ENCODE measurements at places on chromosomes 6 and 20.

DNA sequence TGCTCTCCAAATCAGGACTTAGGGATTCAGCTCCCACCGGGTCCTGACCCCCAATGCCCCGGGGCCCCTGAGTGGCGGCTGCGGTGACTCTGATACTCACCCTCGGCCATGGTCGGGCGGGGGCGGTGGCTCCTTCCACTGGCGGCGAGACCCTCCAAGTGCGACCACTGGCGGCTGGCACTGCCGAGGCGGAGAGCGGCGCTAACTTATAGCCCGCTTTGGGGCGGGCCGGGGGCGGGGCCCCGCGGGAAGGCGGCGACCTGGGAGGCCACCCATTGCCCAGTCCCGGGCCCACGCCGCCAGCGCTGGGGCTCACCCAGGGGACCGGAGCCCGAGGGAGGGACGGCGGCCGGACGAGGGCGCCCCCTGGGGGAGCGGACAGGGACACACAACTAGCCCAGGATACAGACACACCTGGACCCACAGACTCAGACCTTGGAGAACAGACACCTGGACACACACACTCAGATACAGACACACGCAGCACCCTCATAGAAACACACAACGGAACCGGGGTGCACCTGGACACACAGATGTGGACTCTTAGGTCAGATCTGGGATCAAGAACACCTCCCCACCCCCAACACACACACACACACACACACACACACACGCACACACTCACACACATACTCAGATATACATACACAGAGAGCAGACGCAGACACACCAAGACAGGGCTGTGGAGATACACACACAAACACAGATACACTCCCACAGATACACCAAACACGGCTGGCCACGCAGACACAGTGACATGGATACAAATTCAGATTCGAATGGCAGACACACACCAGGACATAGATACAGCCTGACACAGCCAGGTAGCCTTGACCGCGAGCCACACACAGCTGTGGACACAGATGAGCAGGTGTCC, at the start of gene TGM2:
Gene TGM2, minus strand, starts transcription at position 182 of the 877 bp plus-strand sequence. Its CDS starts 72 bp downstream, at position 110.
- no peak for DNase-seq

GRCh38 chr6:139037490-139037889, 8.9 kb downstream of the ABRACL start:
- no peak for DNase-seq

DNA sequence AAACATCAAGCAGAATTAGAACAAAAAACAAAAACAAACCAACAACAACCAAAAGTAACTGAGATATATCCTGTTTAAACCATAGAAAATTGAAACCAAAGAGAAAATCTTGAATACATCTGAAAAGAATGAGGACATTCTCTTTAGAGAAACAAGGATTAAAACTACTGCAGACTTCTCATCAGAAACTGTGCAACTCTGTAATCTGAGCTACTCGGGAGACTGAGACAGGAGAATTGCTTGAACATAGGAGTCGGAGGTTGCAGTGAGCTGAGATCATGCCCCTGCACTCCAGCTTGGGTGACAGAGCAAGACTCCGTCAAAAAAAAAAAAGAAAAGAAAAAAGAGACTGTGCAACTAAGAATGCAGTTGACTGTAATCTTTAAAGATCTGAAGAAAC, 153.4 kb downstream of the SYNDIG1 start:
- no peak for DNase-seq

- DNase-seq: peak; percentile 84
These were observed 56.3 kb upstream of the TULP1 start for GRCh38 chr6:35569011-35569461.

DNA sequence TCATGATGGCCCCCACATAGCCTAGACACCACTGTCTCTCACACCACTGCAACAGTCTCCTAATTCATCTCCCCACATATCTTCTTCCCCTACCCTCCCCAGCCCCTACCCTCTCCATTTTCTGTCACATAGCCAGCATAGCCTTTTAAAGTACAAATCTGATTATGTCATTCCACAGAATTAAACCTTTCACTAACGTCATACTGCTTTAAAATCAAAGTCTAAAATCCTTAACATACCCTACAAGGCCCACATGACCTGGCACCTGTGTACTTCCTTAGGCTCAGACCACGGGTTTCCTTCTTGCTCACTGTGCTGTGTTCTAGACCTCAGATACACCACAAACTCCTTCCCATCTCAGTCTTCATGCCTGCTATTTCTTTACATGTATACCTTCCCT, 5.9 kb downstream of the OSTM1 start:
- DNase-seq: no peak

DNA sequence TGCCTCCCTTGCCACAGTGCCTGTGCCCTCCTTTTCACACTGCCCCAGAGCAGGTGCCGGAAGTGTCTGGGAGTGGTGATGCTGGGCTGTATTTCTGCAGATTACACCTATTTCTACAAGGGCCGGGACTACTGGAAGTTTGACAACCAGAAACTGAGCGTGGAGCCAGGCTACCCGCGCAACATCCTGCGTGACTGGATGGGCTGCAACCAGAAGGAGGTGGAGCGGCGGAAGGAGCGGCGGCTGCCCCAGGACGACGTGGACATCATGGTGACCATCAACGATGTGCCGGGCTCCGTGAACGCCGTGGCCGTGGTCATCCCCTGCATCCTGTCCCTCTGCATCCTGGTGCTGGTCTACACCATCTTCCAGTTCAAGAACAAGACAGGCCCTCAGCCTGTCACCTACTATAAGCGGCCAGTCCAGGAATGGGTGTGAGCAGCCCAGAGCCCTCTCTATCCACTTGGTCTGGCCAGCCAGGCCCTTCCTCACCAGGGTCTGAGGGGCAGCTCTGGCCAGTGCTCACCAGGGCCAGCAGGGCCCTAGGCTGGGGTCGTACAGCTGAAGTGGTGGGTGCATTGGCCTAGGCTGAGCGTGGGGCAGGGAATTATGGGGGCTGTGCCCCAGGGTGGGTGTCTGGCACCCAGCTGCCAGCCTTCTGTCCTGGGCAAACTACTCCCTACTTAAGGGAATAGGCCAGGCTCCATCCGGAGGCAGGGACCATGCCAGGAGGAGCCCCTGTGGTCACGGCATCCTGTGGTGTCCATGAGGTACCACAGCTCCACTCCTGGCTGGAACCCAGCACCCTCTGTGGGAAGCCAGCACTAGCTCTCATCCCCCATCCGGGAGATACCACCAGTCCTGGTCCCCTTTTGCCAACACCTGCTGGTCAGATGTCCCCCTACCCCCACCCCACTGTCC, 3.5 kb downstream of the MMP24OS start:
- DNase-seq: no peak

GRCh38 chr6:131736003-131736596, 25.3 kb upstream of the CTAGE9 start:
- DNase-seq: no peak

DNA sequence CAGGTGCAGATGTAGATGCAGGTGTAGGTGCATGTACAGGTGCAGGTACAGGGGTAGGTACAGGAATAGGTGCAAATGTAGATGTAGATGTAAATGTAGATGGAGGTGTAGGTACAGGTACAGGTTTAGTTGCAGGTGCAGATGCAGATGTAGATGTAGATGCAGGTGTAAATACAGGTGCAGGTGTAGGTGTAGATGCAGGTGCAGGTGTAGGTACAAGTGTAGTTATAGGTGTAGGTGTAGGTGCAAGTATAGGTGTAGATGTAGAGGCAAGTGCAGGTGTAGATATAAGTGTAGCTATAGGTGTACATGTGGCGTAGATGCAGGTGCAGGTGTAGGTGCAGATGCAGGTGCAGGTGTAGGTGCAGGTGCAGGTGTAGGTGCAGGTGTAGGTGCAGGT, 34.2 kb upstream of the CDH4 start:
- no peak for DNase-seq

DNA sequence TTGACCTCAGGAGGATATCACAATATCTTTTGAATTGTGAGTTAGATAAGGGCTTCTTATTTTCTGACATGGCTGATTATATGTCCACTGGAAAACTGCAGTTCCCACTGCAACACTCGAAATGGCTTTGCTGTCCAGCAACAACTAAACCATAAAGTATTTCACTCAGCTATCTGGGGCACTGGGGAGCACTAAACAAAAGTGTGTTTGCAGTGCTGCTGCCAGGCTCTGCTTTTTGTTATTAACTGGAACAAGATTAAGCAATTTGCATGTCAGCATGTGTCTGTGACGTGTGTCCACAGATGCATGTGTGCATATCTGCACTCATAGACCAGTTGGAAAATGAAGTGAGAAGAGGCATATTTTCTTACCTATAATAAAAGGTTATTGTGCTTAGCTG, 107.8 kb upstream of the CCN2 start:
- DNase-seq: no peak

DNA sequence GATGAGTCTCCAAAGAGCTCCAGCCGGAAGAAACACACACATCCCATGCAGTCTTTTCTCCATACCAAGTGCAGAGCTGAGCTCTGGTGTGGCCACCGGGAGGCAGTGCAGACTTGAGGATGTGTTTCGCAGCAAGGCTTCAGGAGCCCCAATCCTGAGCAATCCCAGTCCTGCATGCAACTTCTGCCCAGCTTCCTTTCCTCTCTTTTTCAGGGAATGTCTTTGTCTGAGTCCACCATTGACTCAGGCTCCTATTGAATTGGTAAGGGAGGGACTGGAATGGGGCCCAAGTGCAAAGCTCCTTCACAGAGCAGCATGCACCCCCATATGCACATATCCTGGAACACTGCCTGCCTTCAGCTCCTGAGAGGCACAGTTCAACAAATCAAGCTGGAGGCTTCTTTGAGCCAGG, 50.5 kb upstream of the ASIP start:
- peak; percentile 14 for DNase-seq

DNA sequence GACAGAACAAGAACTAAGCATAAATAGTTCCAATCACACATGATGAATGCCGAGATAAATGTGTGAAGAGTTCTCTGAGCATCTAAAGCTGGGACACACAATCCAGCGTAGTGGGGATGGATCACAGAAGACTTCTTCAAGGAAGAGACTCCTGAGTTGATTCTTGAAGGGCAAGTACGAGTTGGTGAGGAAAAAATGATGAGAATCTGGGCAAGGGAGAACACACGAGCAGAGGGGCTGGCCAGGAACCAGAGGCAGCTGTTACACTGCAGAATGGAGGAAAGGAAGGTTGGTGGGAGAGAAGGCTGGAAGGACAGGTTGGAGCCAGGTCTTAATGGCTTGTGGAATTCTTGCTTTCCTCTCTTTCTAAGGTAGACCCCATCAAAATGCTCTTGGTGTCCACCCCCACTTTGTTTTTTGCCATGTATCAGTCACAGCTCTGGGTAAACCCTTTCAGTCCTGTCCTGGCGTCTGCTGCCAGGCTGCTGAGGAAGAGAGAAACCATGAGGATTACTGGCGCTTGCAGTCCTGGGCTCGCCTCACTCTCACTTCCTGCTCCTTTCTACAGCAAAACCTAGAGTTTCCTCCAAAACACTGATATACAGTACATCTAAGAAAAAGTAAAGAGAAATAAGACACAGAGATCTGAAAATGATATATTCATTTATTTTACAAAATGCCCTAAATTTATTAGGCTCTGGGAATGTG, 127.6 kb upstream of the FAM184A start:
- no peak for DNase-seq

GRCh38 chr6:36463676-36464075, 20.9 kb downstream of the KCTD20 start:
- no peak for DNase-seq

GRCh38 chr6:135008072-135008940, 46.3 kb downstream of the HBS1L start:
- no peak for DNase-seq

DNA sequence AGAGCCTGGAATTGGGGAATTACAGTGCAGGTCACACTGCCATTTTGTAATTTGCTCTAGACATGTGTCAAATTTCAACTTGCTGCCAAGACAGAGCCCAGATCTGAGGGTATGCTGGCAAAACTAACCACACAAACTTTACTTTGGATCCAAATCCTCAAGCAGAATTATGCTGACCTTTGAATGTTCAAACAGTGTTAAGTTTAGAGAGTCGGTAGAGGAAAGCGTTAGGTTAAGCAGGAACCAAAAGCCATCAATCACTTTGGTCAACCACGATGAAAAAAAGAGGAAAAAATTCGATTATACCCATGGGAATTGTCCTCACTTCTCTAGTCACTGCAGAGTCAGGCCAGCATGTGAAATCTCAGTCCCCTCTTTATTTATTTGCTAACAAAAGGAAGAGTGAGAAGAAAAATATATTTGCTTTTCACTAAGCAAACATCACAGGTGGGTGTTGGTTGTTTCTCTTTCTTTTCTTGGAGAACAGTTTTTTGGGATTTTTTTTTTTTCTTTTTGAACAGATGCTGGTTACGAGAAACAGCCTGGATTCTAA, 105.1 kb upstream of the ADGRF1 start:
- DNase-seq: no peak

DNA sequence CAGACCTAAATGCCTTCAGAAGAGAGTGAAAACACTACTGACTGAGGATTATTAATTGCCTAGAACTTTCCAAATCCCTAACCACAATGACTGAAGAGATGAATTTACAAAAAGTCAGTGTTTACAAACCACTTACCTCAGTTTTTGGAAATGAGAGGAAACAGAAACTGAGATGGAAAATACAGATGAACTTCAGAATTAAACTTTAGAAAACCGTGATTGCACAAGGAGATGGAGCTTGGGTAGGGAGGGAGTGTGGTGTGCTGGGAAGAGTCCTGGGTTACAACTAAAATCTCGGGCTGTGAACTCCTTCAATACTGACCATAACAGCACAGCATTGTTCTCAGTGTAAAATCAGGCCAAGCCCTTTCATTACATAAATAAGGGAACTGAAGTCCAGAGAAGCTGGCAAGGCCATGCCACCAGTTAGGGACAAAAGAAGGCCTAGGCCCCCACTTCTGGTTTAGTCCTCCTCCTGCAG, 4.0 kb downstream of the ELMO2 start:
- no peak for DNase-seq

GRCh38 chr6:1608222-1609040, 1.3 kb upstream of the FOXC1 start:
- no peak for DNase-seq

GRCh38 chr6:35371494-35372262, 29.3 kb downstream of the PPARD start:
- no peak for DNase-seq

DNA sequence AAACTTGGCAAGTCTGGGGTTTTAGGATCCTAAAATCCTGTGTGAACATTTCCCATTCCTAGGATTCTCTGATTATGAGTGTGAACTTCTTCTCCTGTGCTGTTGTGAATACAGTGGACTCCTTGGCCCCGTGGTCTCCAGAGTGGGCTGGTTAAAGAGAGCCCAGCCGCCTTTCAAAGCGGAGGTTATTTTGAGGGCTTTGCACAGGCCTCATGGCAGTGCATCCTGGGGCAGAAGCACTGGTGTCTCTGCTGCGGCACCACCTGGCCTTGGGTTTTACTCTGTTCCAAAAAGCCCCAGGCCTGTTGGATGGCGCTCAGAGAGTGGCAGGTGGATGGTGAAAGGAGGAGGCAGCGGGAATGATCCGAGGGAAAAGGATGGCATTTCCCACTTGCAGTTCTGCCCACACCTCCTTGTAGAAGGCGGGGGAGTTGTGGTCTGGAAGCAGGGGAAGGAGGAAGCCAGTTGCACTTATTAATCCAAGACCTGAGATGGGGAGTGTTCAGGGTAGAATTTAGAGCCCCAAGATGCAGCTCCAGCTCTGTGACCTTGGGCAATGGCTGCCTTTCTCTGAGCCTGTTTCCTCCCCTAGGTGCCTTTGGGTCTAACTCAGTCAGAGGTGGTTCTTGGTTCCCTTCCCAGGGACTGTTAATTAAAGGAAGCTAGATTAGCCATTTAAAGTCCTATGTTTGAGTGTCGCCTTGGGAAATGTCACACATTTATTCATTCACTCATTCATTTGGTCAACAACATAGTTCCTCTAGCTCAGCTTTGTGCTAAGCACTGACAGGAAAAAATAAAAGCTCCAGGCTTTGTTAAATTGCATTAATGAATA, 22.4 kb downstream of the MMP24 start:
- no peak for DNase-seq

GRCh38 chr6:727856-728255, 34.9 kb upstream of the EXOC2 start:
- no peak for DNase-seq

Measured in NCI-H2171 (cell line).